ENCODE measurements at places on chromosomes 12 and 14. TPM values are rescaled to one million over a fixed set of nuclear protein-coding genes. Genes with fewer than 3 reads are reported as not detected.

DDX24 gene
- total RNA-seq, result 166 TPM

DNA sequence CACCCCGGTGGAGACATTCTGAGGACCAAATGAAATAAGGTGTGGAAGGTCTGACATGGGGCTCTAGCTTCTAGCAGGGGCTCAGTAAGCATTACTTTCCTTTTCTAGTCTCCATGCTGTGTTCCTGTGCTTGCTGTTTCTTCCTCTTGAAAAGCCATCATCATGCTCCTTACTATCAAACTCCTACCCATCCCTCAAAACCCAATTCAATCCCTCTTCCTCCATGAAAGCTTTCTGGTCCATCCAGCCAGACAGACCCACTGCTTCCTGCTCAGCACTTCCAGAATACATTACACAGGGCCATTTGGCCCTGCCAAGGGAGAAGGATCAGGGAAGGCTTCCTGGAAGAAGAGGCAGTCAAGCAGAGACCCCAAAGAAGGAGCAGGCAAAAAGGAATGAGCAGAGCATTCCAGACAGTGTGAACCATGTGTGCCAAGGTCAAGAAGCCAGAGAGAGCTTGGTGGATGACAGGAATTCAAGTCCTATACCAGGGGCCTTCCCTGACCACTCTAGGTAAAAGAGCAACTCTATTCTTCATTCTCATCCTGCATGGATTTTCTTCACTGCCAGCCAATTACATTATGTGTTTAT, 59.5 kb downstream of the NUAK1 start:
- peak overlapping the region; percentile 85 for H3K27ac ChIP-seq
- H3K36me3 ChIP-seq, result peaks cover 48% of the 10 kb centered on the region
- peaks cover 54% of the 10 kb centered on the region for H3K4me1 ChIP-seq
- H3K27me3 ChIP-seq, result no peaks in the 10 kb centered on the region
- DNase-seq, result no peak

- H3K27ac ChIP-seq, result no peak within 1 kb of the TSS
- peaks cover 24% of the 10 kb centered on the region for H3K4me1 ChIP-seq
- no peaks in the 10 kb centered on the region for H3K36me3 ChIP-seq
- peak within 1 kb of the TSS; percentile 15 for H3K4me3 ChIP-seq
- H3K27me3 ChIP-seq, result no peaks in the 10 kb centered on the region
Measured at GRCh38 chr12:71439613-71440344, at the start of gene LGR5. TSS of gene LGR5 (plus strand) at chr12:71439798. CDS start at chr12:71440081, 283 bp downstream.

- H3K36me3 ChIP-seq, result peaks cover 41% of the 10 kb centered on the region
- peaks cover 11% of the 10 kb centered on the region for H3K4me1 ChIP-seq
- H3K27me3 ChIP-seq, result no peaks in the 10 kb centered on the region
- no peak for DNase-seq
- H3K4me3 ChIP-seq, result no peak overlapping the region
Measured at GRCh38 chr14:64801800-64802199, 77.9 kb downstream of the SPTB start.

DNA sequence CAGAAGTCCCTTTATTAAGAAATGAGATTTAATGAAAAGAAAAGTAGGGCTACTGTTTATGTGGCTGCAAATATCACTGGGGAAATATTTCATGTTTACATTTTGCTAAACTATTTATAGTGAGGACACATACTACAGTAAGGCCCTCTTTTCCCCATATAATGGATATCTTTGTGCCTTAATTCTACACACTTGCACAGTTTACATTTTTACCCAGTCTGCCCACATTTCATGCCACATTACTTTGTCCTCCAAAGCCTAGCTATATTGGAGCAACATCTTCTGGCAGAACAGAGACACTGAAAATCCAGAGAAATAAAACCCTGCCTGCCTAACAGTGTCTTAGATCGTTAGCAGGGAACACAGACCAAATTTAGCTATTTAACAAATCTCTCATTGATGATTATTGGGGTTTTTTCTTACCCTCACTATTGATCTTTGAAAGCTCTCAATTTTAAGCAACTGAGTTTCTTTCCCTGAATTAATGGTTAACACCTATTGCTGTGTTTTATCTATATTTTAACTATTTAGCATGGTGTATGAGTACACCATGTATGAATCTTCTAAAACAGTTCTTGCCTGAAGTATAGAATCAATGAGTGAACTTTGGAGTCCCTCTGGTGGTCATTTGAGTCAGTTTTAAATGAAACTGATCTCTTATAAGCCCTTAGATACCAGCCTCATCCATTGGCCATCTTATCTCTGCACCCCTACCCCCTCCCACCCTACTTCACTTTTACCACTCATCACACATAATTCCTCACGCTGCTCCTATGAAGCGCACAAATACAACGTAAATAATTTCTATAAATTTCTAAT, 170.2 kb downstream of the BCAT1 start:
- no peak overlapping the region for H3K27ac ChIP-seq
- no peak overlapping the region for H3K4me3 ChIP-seq
- H3K4me1 ChIP-seq, result no peaks in the 10 kb centered on the region
- DNase-seq, result no peak

LALBA gene
- total RNA-seq, result not detected

PPM1H gene
- 5.0 TPM for total RNA-seq

DNA sequence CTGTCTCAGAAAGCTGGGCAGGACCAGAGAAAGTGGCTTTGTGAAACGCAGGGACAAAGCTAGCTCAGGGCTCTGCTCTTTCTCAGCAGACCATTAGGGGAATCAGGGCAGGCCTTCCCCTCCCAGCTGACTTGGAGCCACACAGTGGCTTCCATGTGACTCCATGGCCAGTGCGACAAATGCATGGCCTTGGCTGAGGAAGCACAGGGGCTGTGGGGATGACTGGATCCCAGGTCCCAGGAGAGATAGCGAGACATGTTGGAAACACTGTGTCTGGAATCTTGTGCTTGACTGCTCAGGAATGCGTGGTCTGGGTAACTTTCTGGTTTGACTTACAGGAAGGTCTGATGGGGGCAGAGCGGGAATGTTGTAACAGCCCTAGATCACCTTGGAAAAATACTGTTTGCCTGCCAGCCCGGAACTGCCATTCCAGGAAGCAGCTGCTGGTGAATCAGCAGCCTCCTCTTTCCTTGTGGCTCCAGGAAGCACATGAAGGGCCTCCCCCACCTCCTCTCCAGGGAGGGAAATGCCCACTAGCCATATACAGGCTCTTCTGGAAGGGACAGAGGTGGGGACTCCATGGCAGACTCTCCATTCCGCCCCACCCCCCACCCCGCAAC, 133.5 kb upstream of the HIF1A start:
- no peaks in the 10 kb centered on the region for H3K4me1 ChIP-seq
- H3K27ac ChIP-seq, result peak overlapping the region; percentile 84
- H3K36me3 ChIP-seq, result no peaks in the 10 kb centered on the region
- H3K27me3 ChIP-seq, result no peaks in the 10 kb centered on the region

DNA sequence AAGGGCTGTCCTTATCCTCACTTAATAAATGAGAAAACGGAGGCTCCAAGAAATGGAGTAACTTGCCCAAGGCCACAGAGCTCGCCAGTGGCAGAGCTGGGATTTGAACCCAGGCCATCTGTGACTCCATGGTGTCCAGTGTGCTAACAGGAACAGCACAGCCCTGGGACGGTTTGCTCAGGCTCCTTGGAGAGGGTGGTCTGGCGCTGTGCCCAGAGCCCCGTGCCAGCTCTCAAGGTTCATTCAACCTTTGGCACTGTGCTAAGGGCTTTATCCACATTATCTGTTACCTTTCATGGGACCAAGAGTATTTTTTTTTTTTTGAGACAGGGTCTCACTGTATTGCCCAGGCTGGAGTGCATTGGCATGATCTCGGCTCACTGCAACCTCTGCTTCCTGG, 8.1 kb downstream of the DAO start:
- DNase-seq, result no peak
- no peaks in the 10 kb centered on the region for H3K36me3 ChIP-seq
- no peak overlapping the region for H3K4me3 ChIP-seq
- H3K27ac ChIP-seq, result no peak overlapping the region

GRCh38 chr12:75913502-75914351, 117.8 kb downstream of the PHLDA1 start:
- H3K4me1 ChIP-seq, result no peaks in the 10 kb centered on the region
- peak overlapping the region; percentile 39 for H3K27ac ChIP-seq
- H3K27me3 ChIP-seq, result no peaks in the 10 kb centered on the region
- H3K4me3 ChIP-seq, result no peak overlapping the region
- H3K36me3 ChIP-seq, result no peaks in the 10 kb centered on the region

A2M gene
- total RNA-seq, result 683 TPM

- no peak overlapping the region for H3K4me3 ChIP-seq
- no peak overlapping the region for H3K27ac ChIP-seq
Measured at GRCh38 chr12:3371018-3371417, 120.0 kb upstream of the PRMT8 start.

- H3K27me3 ChIP-seq, result no peaks in the 10 kb centered on the region
- no peaks in the 10 kb centered on the region for H3K36me3 ChIP-seq
- no peaks in the 10 kb centered on the region for H3K4me1 ChIP-seq
- H3K4me3 ChIP-seq, result no peak overlapping the region
- no peak overlapping the region for H3K27ac ChIP-seq
Measured at GRCh38 chr14:100581228-100582145, 5.7 kb downstream of the BEGAIN start.

- no peak overlapping the region for H3K27ac ChIP-seq
- H3K27me3 ChIP-seq, result no peaks in the 10 kb centered on the region
- DNase-seq, result no peak
- no peak overlapping the region for H3K4me3 ChIP-seq
- H3K36me3 ChIP-seq, result no peaks in the 10 kb centered on the region
- H3K4me1 ChIP-seq, result no peaks in the 10 kb centered on the region
Measured at GRCh38 chr14:43135877-43136411, 1371.1 kb downstream of the FSCB start.

- H3K4me3 ChIP-seq, result no peak overlapping the region
- no peak for DNase-seq
Measured at GRCh38 chr14:92568621-92569479, 55.3 kb downstream of the RIN3 start.

NDUFB1 gene
- 1,566 TPM for total RNA-seq

DNA sequence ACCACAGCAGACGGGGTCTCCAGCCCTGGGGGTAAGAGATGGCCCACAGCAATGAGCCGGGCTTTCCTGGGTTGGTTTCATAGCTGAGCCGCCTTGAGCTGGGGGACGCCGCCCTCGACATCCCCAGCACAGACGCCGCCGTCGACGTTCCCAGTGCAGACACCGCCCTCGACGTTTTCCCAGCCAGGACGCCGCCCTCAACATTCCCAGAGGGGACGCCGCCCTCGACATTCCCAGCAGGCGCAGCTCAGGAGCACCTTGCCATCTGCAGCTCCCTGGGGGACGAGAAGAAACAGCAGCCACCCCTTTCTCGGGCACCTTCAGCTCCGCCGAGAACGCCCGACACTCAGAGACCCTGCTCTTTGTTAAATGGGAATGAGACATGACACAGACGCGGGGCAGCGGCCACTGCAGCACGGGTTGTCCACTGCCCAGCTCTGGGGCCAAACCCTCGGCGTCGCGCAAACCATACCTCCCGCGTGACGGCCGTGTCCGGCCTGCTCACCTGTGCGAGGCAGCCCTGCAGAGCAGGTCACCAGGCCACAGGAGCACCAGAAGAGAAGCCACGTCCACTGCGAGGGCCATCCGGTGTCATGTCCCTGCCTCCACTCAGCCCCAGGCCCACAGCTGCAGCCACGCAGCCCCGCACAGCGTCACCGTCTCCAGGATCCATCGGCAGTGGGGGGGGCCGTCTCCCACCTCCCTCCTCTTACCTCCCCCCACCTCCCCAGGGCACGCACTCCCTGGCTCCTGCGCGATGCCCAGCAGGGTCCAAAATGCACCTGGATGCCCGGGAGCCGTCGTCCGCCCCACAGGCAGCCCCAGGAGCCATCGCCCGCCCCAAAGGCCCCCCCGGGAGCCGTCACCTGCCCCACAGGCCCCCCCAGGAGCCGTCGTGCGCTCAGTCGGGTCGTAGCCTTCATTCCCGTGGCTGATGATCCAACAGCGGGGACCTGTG, 77.4 kb upstream of the GALNT9 start:
- H3K27ac ChIP-seq, result no peak overlapping the region
- no peaks in the 10 kb centered on the region for H3K4me1 ChIP-seq
- DNase-seq, result no peak
- H3K27me3 ChIP-seq, result no peaks in the 10 kb centered on the region

DNA sequence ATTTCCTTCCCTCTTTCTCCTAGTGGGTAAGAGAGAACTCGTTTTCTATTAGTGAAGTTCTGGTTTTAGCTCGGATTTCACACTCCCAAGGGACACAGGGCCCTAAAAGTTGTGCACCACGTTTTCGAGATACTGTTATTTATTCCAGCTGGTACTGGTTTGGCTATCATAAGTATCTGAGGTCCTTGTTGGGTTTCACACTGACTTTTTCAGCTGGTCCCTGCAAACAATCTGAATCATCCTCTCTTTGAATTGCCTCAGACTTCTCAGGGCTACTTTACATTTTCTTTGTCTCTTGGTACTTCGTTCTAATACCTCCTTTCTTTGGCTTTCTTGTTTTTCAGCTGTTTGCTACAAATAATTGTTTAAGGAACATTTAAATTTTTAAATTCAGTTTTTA, 75.7 kb downstream of the SCN8A start:
- DNase-seq, result no peak
- H3K4me3 ChIP-seq, result no peak overlapping the region
- no peaks in the 10 kb centered on the region for H3K27me3 ChIP-seq
- H3K27ac ChIP-seq, result no peak overlapping the region
- no peaks in the 10 kb centered on the region for H3K36me3 ChIP-seq
- H3K4me1 ChIP-seq, result no peaks in the 10 kb centered on the region

AGAP2 gene
- total RNA-seq, result 4.8 TPM

GRCh38 chr14:86892152-86892956, 1100.6 kb downstream of the GALC start:
- no peaks in the 10 kb centered on the region for H3K36me3 ChIP-seq
- DNase-seq, result no peak
- H3K27me3 ChIP-seq, result no peaks in the 10 kb centered on the region
- no peaks in the 10 kb centered on the region for H3K4me1 ChIP-seq

CSRNP2 gene
- 19.4 TPM for total RNA-seq

GRCh38 chr12:128076188-128076587, 190.8 kb upstream of the TMEM132C start:
- no peaks in the 10 kb centered on the region for H3K36me3 ChIP-seq
- H3K27me3 ChIP-seq, result no peaks in the 10 kb centered on the region
- no peak for DNase-seq

- no peak overlapping the region for H3K4me3 ChIP-seq
- no peak overlapping the region for H3K27ac ChIP-seq
- H3K27me3 ChIP-seq, result no peaks in the 10 kb centered on the region
- H3K4me1 ChIP-seq, result no peaks in the 10 kb centered on the region
- DNase-seq, result no peak
Measured at GRCh38 chr12:21169878-21170472, 39.0 kb downstream of the SLCO1B1 start.

NAV3 gene
- total RNA-seq, result 5.1 TPM

- DNase-seq, result no peak
- H3K27ac ChIP-seq, result no peak overlapping the region
- H3K4me3 ChIP-seq, result no peak overlapping the region
- no peaks in the 10 kb centered on the region for H3K36me3 ChIP-seq
- no peaks in the 10 kb centered on the region for H3K27me3 ChIP-seq
- no peaks in the 10 kb centered on the region for H3K4me1 ChIP-seq
Measured at GRCh38 chr12:128737292-128737966, 86.3 kb downstream of the SLC15A4 start.

ALDH1L2 gene
- total RNA-seq, result 2.5 TPM

ASCL1 gene
- not detected for total RNA-seq

- no peaks in the 10 kb centered on the region for H3K36me3 ChIP-seq
- H3K27me3 ChIP-seq, result no peaks in the 10 kb centered on the region
- H3K4me3 ChIP-seq, result no peak overlapping the region
Measured at GRCh38 chr12:77220586-77220985, 155.2 kb upstream of the E2F7 start.

Data from right atrium auricular region (tissue), 2 donors.